ENCODE measurements at places on chromosomes 5 and 9. TPM values are rescaled to one million over a fixed set of nuclear protein-coding genes. Genes with fewer than 3 reads are reported as not detected.
A peak's percentile ranks its signal among the peaks of the same experiment; 100 is the strongest.

DNA sequence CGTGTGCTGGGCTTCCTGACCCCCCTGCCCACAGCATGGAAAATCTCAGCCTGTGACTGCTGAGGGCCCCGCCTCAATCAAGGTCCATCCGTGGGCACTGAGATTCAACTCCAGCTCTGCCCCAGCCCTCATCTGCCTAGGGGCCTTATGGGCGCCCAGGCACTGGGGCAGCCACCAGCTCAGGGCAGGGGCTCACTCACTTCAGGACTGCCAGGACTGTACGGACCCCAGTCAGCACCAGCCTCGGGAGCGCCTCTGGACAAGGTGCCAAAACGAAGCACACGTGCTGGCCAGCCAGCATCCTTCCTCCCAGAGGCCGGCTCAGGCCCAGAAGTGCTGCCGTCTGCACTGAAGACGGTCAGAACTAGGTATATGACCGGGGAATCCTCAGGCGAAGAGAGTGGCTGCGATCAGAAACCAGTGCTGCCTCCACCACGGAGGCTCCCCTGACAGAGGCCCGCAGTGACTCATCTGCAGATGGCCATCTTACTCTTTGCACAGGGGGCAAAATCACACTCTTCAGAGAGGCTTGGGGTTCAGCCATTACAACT is 19.6 kb downstream of the CLPTM1L start:
- DNase-seq, result no peak

SPINK13 gene
- not detected for polyA plus RNA-seq

DNA sequence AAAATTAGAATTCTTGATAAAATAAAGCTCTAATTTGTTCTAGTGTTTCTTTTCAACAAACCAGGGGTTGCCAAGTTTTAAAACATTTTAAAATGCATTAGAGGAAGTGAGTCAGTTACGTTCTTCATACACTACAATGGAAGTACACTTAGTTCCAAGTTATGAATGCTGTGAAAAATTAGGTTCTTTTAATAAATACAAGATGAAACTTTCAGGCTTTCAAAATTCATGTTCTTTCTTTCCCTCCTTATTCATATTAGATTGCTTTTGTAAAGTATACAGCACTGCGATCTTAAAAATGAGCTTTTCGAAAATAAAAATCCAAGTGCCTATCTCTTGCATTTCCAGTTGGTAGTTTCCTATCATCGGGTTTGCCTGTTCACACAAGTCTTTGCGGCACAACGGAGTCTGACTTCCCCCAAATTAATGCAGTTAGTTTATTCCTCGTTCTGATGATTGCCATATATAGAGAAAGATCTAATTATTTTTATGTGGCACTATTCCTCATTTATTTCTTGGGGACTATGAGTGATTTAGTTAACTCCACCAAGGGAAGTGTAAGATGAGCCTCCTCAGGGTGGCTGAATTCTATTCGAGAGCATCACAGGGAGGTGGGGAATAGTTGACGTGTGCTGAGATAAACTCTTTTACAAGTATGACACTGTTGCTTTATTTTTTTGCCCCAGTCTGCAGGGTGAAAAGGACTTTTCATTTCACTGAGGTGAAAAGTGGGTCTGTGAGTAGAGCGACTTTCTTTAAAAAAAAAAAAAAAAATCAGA is 238.2 kb downstream of the CD180 start:
- DNase-seq, result peak; percentile 85

- no peak for DNase-seq
These were observed 103.3 kb downstream of the FBXL17 start for GRCh38 chr5:108278285-108279240.

- DNase-seq, result peak; percentile 47
These were observed 104.3 kb upstream of the SPATA31D4 start for GRCh38 chr9:81823672-81824554.

DNA sequence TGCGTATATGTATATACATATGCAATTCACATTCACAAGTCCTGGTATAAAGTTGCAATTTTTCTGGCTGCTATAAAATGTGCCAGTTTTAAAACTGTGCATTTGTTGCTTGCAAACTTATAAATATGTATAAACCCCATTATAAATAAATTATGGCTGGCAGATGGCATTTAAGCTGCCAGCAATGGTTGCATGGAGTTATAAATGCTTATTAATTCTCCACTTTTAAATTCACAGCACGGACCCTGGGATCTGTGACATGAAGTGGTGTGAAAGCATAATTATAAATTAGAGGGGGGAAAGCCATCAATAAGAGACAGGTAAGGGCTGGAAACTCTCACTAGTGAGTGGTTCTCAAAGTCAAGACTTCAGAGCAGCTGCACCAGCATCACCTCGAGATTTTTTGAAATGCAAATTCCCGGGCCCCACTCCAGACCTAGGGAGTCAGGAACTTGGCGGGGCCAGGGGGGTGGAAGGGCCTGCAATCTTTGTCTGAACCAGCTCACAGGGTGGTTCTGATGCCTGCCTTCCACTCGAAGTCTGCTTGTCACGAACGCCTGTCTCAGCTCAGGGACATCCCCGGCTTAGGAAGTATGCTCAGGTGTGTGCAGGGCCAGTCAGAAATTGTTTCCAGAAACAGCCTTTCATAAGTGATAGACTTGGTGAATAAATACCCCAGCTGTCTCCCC is 16.9 kb downstream of the S1PR3 start:
- DNase-seq, result no peak

DNA sequence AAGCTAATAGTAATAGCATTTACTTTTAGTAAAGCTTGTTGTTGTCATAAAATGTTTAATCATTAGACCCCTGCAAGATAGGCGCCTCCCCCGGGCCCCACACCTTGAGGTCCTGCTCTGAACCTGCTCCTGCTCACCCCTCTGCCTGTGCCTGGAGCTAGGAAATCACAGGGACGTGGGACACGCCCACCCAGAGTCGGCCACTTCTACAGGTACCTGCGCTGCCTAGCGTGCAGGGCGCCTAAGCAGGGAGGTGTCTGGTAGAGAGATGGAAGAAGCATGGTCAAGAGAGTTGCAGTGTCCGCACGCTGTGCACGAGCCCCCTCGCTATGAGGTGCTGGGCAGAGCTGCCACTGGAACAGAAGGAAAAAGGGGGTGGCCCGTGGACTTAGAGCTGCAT is 52.6 kb downstream of the HINT1 start:
- no peak for DNase-seq

RRAGA gene
- 217 TPM for polyA plus RNA-seq

- no peak for DNase-seq
These were observed 68.8 kb upstream of the NTRK2 start for GRCh38 chr9:84600739-84601138.

CAVIN4 gene
- polyA plus RNA-seq, result 0.50 TPM

DNA sequence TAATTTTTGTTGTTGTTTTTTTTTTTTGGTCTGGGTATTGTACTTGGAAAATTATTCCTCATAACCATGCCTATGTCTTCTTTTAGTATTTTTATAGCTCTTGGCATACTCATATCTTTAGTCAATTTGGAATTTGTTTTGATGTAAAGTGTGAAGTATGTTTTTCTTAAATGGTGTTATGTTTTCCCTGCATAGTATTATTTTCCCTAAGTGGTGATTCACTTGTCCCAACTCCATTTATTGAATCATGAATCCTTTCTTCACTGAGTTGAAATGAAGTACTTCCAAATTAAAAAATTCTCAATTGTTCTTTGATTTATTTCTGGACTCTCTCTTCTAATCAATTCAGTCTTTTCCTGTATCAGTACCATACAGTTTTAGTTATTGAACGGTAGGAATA is 46.5 kb downstream of the POLK start:
- DNase-seq, result no peak

DNA sequence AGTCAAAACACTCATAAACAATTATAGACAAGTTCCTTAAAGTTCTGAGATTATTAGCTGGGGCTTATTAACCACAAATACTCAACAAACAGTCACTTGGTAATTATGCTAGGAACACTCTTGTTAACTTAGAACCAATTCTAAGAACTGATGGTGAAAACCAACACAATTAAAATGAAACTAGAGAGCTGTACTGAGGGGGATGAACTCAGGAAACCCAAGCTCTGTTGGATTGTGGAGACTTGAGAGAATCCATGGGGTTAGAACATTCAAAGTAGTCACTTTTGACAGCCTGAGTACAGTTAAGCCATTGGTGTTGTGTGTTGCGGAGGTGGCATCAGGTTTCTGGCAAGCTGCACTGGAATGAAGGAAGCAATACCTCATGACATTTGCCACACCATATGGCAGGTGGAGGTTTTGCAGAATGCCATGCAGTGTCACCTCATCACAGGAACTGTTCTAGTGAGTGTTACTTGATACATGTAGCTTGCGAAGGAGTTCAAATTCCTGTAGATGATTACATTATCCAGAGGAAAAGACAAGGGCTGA is 480.9 kb upstream of the CD180 start:
- DNase-seq, result no peak

HRCT1 gene
- polyA plus RNA-seq, result 3.3 TPM

DNA sequence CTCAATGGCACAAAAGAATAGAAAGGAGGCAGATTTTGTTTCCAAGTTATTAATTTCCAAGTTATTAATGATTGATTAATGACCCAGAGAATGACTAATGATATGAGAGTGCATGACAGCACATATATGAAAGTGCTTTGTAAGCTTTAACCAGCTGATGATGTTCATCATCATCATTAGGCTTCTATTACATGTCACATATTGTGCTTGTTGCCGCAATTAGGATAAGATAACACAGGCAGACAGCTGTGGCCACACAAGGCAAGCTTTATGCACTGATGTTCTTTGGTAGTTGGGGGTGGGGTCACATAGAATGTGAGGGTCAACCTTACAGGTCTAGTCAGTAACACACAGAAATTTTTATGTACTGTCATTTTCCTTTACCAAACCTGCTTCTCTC is 219.7 kb downstream of the TRPM3 start:
- DNase-seq, result peak; percentile 23

SPAAR gene
- polyA plus RNA-seq, result 0.41 TPM

- no peak for DNase-seq
These were observed 52.4 kb downstream of the MRPL36 start for GRCh38 chr5:1747079-1747802.

DNA sequence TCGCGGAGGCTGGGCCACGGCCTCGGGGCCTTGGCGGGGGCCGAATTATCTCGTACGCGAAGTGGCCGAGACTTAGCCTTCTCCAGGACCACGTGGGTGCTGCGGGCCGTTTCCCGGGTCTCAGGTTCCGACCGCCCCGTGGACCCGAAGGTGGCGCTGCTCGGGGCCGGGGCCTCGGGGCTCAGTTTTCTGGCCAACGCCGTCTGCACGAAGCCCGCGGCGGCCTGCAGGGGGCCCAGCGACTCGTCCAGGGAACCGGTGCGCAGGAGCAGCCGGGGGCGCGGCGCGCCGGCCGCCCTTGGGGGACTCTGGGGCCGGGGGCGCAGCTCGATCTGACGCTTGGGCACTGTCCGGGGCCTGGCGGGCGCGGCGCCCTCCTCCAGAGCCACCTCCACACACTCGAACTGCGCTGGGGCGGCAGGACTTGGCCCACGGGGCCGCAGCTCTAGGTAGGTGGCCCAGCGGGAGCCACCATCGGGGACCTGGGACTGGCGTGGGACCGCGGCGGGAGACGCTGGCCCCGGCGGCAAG is 716 bp downstream of the PROB1 start:
- peak; percentile 46 for DNase-seq

ZNF883 gene
- 3.1 TPM for polyA plus RNA-seq

PCDHGA7 gene
- 3.0 TPM for polyA plus RNA-seq
